Stimulated activated CD8-positive, alpha-beta memory T cell treated with anti-CD3 and anti-CD28 coated beads, Interleukin-4, amount 100 ng/mL, for 4 hours (primary cell): ENCODE measurements at places on chromosomes 3 and 15.

- DNase-seq, result no peak
Observed at GRCh38 chr3:168884353-168884903, 779.1 kb downstream of the MECOM start.

GRCh38 chr3:13850161-13850945 lies 29.5 kb downstream of the WNT7A start:
- no peak for DNase-seq

DNA sequence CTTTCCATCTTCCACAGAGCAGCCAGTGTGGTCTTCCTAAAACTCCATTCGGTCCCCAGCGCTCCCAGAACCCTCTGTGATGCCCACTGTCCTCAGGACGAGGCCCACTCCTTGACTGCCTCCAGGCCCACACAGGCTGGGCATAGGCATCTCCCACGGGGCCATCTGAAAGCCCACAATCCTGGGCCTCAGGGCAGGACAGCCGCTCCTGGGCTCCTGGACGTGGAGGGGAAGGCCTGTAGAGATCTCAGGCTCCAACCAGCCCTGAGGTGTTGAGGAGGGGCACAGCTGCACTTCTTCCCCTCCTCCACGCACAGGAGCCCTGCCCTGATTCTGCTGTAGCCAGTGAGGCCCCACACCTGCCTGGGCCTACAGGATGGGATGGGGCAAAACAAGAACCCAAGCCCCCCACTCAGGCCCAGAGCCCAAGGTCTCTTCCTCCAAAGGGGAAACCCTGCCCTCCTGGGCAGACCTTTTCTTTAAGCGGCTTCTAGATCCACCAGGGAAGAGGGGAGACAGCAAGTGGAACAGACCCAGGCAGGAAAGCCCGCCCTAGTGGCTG lies 25.9 kb downstream of the SHISA5 start:
- no peak for DNase-seq

DNA sequence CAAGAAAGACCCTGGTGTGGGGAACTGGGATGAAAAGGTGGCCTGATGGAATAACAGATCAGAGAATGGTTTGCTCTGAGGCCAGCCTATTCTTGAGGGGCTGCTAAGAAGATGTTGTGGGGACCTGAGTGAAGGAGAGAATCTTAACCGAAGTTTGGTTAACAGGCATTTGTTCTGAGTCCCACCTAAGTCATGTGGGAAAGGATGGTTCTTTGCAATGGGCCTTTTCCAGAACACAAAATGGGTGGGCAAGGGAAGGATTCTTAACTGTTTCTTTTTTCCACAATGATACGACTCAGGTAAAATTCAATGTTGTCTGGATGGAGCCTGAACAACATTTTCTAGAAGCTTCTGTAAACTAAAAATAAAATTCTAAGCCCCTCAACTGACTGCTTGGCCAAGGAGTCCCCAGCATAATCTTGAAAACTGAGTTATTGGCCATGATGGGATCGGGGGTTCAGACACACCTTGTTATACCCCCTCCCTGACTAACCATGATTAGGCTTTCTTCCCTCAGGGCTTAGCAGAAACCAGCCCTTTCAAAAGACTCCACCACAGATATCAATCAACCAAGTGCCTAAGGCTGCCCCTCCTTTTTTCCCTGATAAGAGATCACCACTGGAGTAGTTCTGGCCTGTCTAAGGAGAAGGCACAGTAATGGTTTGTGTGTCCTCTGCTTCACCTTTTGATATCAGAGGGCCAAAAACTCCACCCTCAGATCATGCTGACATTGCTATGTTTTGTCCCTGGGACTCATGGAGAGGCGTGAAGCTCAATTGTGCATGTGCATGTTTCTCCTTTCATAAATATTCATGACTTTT lies 30.1 kb downstream of the SCN11A start:
- no peak for DNase-seq

GRCh38 chr3:120477781-120478180 lies 27.0 kb upstream of the FSTL1 start:
- DNase-seq, result no peak

DNA sequence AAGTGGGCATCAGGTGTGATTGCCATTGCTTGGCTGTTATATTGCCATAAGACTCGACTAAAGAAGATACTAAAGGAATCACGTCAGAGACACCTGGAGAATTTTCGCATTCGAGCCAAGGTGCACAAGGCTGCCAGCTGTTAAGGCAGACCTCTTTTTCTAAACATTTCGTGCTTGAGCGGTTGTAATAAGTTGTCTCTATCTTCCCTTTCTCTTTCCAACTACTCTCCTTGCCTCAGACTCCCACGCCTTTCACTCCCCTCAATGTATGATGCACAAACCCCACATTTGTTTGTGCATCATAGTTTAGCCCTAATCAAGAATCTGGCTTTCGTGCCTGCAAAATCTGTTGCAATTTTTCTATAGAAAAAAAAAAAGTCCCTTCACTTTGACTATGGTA lies 118.0 kb downstream of the IQCH start:
- no peak for DNase-seq
